Activated CD8-positive, alpha-beta T cell treated with anti-CD3 and anti-CD28 coated beads, Interleukin-2, amount 10 ng/mL, durations not matched to agents 7 days and 5 days (primary cell): ENCODE measurements at places on chromosomes 1 and 21.

DNA sequence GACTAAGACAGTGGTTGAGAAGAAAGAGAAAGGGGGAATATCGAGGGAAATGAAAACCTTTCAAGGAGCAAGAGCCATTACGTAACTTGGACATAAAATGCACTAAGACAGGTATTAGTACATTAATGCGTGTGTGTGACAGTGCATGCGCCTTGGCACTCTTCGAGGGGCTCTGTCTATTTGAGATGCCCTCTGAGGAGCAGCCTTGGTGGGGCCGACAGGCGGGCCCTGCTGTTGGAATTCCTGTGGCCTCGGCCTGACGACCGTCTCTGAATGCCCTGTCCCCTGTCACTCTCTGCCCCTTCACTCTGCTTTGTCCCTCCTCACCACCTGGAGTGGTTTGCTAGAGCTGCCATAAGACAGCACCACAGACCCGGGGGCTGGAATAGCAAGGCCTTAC is 12.3 kb downstream of the HUNK start:
- H3K4me1 ChIP-seq, result no peaks in the 10 kb centered on the region
- H3K27me3 ChIP-seq, result peaks cover 4% of the 10 kb centered on the region
- H3K36me3 ChIP-seq, result no peaks in the 10 kb centered on the region
- DNase-seq, result no peak

DNA sequence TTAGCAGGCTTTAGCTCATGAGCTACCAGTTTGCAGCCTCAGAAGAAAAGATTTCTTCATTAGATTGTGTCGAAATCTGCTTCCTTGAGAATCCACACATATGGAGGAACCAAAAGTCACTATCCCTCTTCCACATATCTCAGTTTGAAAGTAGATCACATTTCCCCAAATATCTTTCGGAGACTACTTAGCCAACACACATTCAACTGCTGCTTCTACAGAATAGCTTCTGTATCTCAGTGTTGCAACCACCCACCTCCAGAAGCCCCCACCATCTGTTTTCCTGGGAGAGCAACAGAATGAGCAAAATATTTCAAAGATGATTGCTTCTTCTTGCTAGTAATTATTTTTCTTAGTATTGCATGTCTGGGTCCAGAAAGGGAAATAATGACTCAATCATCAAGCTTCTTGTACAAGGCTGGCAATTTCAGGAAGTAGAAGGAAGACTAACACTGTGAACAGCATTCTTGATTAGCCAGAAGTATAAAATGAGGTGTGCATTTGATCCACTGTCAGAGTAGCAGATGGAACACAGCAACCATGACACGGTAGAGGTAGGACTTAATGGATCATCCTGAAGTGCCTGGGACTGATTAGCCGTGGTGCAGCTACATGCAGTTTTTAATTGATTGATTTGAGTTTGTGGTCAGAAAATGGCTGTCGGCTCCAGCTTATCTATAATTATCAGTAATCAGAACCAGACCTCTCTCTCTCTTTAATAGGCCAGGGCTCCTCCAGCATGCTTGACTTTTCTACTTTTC is 24.9 kb downstream of the ZC3H11B start:
- H3K27ac ChIP-seq, result no peak overlapping the region
- DNase-seq, result no peak
- no peak overlapping the region for H3K4me3 ChIP-seq

DNA sequence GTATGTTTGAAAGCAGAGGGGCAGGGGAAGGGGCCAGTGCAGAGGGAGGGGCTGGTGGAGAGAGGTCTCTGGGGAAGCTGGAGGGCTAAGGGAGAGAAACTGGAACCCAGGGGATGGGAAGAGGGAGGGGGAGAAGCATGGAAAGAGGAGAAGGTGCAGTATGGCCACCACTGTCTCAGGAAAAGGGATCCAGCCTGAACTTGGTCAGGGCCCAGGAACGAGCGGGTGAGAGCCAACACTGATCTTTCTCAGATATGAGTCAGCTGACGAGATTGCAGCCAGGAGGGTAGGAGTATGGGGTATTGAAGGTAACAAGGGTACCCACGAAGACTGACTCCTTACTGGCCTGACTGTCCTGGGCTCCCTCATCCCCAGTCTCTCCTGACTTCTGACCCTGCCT is 18.0 kb downstream of the TIE1 start:
- DNase-seq, result no peak
- no peaks in the 10 kb centered on the region for H3K36me3 ChIP-seq
- no peaks in the 10 kb centered on the region for H3K27me3 ChIP-seq
- H3K27ac ChIP-seq, result no peak overlapping the region
- H3K4me1 ChIP-seq, result no peaks in the 10 kb centered on the region

DNA sequence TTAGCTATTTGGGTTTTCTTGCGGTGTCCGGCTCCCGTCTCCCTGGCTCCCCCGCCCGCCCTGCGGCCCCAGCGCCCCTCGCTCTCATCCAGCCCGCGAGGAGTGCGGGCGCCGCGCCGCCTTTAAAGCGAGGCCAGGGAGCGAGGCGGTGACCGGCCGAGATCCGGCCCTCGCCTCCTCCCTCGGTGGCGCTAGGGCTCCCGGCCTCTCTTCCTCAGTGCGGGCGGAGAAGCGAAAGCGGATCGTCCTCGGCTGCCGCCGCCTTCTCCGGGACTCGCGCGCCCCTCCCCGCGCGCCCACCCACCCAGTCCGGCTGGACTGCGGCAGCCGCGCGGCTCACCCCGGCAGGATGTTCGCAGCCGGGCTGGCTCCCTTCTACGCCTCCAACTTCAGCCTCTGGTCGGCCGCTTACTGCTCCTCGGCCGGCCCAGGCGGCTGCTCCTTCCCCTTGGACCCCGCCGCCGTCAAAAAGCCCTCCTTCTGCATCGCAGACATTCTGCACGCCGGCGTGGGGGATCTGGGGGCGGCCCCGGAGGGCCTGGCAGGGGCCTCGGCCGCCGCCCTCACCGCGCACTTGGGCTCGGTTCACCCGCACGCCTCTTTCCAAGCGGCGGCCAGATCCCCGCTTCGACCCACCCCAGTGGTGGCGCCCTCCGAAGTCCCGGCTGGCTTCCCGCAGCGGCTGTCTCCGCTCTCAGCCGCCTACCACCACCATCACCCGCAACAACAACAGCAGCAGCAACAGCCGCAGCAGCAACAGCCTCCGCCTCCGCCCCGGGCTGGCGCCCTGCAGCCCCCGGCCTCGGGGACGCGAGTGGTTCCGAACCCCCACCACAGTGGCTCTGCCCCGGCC is 492 bp downstream of the HLX start:
- H3K4me3 ChIP-seq, result peak overlapping the region; percentile 60
- no peaks in the 10 kb centered on the region for H3K36me3 ChIP-seq
- H3K27ac ChIP-seq, result no peak overlapping the region
- no peak for DNase-seq
- H3K4me1 ChIP-seq, result peaks cover 40% of the 10 kb centered on the region

DNA sequence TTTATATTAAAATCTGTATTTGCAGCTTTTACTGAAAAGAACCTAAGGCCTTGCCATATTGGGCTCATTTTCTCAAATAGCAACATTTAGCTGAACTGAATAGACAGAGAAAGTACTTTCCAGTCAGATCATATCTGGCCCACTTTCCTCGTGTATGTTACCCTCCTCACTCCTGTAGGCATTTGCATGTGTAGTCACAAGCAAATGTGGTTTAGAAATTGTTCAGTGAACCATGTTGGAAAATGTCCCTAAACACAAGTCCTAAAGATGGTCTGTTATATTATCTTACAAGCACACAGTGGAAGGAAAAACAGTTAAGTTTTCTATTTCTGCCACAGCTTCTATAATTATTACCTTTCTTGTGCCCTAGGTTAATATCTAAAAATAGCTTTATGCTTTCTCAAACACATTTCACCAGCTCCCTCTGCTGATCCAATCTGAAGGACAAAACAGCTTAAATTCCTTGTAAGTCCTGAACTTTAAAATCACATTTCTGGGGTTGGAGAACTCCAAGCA is 606 bp upstream of the FMO4 start:
- no peaks in the 10 kb centered on the region for H3K27me3 ChIP-seq
- H3K4me3 ChIP-seq, result no peak overlapping the region
- no peak for DNase-seq
- no peaks in the 10 kb centered on the region for H3K36me3 ChIP-seq
- peaks cover 12% of the 10 kb centered on the region for H3K4me1 ChIP-seq
- no peak overlapping the region for H3K27ac ChIP-seq

DNA sequence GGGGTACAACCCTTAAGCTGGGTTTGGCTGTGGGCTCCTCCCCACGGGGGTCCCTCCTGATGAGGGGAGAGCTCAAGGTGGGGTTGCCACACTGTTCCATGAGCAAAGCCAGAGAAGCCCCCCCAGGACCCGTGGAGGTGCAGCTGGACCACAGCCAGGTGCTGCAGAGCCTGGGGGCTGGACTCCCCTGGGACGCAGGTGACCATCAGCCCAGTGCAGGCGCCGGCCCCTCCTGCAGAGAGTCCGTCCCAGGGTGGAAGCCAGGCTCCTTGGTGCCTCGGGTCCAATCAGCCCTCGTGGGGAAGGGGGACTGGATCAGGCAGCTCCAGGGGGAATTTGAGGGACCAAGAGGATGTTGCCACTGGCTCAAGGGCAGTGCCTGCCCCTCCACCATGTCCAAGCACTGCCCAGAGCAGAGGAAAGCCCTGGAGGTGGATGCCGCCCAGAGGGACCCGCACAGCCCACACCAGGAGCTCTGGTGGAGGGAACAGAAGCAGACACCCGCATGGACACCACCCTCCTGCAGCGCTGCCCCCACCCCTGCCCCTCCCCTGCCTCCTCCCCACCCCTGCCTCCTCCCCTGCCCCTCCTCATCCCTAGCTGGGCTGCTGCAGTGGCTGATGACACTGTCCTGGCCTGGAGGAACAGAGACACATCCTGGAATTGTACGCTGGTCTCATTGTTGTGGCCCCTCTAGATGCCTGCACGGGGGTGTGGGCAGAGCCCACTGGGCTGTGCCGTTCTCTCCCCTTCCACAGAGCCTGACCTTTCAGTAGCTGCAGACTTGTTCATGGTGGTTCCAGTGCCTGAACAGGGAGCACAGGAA is 30.8 kb upstream of the COL18A1 start:
- peaks cover 6% of the 10 kb centered on the region for H3K4me1 ChIP-seq
- DNase-seq, result no peak
- no peak overlapping the region for H3K27ac ChIP-seq
- H3K36me3 ChIP-seq, result no peaks in the 10 kb centered on the region
- H3K27me3 ChIP-seq, result peaks cover 6% of the 10 kb centered on the region
- H3K4me3 ChIP-seq, result no peak overlapping the region

DNA sequence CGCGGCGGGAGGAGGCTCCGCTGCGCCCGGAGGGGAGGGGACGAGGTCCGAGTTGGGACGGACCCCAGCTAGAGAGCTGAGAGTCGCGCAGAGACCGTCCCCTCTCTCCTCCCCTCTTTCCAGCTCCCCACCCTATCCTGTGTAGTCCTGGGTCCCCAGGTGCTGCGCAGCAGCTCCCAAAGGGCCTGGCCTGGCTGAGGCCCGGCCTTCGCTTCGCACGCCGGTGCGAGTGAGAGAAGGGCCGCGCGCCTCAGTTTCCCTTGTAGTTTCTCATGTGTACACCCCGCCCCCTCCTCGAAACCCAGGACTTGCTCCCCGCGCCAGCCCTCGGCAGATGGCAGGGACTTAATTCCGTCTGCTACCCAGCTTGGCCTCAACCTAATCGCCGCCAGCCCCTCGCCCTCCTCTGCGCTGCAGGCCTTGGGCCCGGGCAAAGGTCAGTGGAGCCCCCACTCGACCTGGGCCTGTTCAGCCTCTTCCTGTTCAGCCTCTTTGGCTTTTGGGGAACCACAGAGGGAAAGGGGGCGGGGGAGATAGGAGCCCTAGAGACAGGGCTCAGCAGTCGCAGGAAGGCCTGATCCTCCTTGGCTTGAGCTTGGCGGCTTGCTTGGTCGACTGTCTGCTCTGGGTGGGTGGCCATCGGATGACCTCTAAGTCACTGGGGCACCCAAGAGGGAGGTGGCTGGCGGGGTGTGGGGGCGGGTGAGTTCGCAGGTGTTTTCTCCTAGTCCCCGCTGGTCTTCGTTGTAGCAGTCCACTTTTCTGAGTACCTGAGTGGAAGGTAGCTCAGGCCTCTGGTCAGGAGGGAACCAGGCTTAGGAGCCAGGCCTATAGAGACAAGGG is 1.0 kb downstream of the ZNF687 start:
- DNase-seq, result peak; percentile 37
- H3K27ac ChIP-seq, result peak overlapping the region; percentile 90
- H3K4me3 ChIP-seq, result peak overlapping the region; percentile 98
- peaks cover 14% of the 10 kb centered on the region for H3K36me3 ChIP-seq
- H3K4me1 ChIP-seq, result peaks cover 19% of the 10 kb centered on the region

- H3K4me3 ChIP-seq, result no peak overlapping the region
- H3K36me3 ChIP-seq, result no peaks in the 10 kb centered on the region
- no peak for DNase-seq
- H3K4me1 ChIP-seq, result no peaks in the 10 kb centered on the region
- no peak overlapping the region for H3K27ac ChIP-seq
These were observed 496.6 kb downstream of the DPYD start for GRCh38 chr1:97424209-97424608.

- no peak overlapping the region for H3K27ac ChIP-seq
- peaks cover 3% of the 10 kb centered on the region for H3K36me3 ChIP-seq
- no peak for DNase-seq
These were observed 9.2 kb upstream of the ITPKB start for GRCh38 chr1:226748306-226748705.

GRCh38 chr21:15562748-15563147 is 167.0 kb upstream of the USP25 start:
- no peaks in the 10 kb centered on the region for H3K4me1 ChIP-seq
- no peaks in the 10 kb centered on the region for H3K36me3 ChIP-seq
- no peak overlapping the region for H3K27ac ChIP-seq
- no peak for DNase-seq
- H3K4me3 ChIP-seq, result no peak overlapping the region

DNA sequence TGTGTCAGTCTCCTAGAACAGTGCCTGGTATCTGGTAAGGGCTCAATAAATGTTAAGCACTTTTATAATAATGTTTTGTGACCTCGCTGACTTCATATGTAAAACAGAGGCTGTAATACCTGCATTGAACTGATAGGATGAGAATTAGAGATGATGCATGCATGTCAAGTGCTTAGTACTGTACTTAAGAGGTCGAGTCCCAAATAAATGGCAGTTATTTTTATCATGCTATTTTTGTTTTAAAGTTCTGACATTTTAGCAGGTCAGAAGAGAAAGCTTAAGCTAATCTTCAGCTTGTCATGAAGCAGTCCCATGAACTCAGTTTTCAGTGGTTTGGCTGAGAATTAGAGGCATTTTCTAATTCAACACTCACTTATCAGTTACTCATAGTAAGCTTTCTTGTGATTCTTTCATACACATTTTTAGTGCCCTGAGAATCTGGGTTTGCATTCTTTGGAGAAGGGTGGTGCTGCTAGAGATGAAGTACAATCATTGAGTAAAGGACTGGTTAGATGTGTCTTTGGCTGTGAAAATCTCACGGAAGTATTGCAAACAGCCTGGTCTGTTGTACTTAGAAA is 75.7 kb upstream of the RAVER2 start:
- H3K4me1 ChIP-seq, result no peaks in the 10 kb centered on the region
- no peaks in the 10 kb centered on the region for H3K36me3 ChIP-seq
- H3K27me3 ChIP-seq, result no peaks in the 10 kb centered on the region
- DNase-seq, result no peak
- no peak overlapping the region for H3K4me3 ChIP-seq
- no peak overlapping the region for H3K27ac ChIP-seq
